Diencephalon (tissue), 1 donor: ENCODE measurements at places on chromosomes 12 and 14. TPM values are rescaled to one million over a fixed set of nuclear protein-coding genes. Genes with fewer than 3 reads are reported as not detected.

The GDF3 gene
- not detected for total RNA-seq

The TBC1D30 gene
- total RNA-seq = 23.1 TPM

The ARHGEF25 gene
- 22.4 TPM for total RNA-seq

The GPR65 gene
- 0.23 TPM for total RNA-seq

The MYF5 gene
- total RNA-seq = not detected

The LRTM2 gene
- 11.3 TPM for total RNA-seq

The EPYC gene
- not detected for total RNA-seq

The SUPT16H gene
- 85.6 TPM for total RNA-seq

The RNASE2 gene
- total RNA-seq = 0.92 TPM

The SLC5A8 gene
- 0.46 TPM for total RNA-seq

The VDR gene
- 0.23 TPM for total RNA-seq

The LETMD1 gene
- 59.7 TPM for total RNA-seq

The GPR68 gene
- total RNA-seq = 8.1 TPM

The ITGB7 gene
- total RNA-seq = 0.46 TPM

The BEGAIN gene
- 10.1 TPM for total RNA-seq
